ENCODE measurements at places on chromosomes 13 and 19. TPM values are rescaled to one million over a fixed set of nuclear protein-coding genes. Genes with fewer than 3 reads are reported as not detected.

The ARRDC2 gene
- total RNA-seq = 28.6 TPM

DNA sequence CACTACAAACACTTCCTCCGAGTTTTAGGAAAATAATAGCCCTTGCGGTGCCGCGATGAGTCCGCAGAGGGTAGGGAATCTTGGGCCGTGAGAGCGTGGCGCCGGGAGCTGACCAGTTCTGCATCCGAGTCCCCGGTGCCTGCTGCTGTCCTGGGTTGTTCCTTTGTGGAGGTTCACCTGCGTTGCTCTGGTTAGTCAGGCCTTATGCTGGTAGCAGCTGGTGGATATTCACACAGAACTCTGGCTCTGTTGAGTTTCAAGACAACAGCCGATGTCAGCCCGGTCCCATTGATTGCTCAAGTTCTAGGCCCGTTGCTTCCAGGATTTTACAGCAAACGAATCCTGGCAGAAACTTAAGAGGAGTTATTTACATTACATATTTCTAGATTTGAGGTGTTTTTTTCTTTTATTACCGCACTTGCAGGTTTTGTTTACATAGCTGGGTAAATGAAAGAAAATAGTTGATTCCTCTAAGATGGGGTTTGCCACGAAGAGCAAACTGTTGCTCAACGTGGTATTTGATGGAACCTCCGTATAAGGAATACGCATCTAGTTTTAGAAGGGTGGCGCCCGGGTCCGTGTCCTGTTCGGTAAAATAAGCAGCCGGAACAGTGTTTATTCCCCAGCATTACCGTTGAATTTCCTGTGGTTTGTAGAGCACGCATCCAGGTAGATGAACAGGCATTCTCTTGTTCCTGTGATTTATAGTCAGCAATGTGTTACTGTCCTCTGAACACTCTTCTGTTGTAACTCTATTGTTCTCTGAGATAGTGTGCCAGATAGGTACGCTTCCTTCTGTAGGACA lies 1.3 kb downstream of the CLDN10 start:
- no peak for DNase-seq

The NFIX gene
- 2.0 TPM for total RNA-seq

DNA sequence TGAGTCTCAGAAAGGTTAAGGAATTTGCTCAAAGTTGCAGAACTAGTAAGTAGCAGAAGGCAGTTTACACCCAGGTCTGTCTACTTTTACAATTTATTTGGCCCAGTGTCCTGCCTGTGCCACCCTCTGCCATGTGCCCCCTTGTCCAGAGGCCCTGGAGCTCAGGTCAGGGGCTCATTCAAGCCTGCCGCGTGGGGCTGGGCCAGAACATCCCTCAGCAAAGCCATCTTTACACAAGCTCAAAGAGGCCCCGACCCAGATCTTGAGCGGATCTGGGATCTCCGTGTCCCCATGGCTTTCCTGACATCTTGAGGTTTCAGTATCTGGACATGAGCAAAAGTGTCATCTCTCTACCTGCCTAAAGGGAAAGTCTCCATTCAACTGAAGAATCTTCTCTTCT lies 76.4 kb upstream of the VSTM2B start:
- DNase-seq = no peak

The PLIN5 gene
- 0.17 TPM for total RNA-seq

- DNase-seq = no peak
These were observed 32.2 kb upstream of the ZNF766 start for GRCh38 chr19:52237197-52237596.

GRCh38 chr19:49801966-49802661 lies 11.0 kb downstream of the FUZ start:
- DNase-seq = no peak

DNA sequence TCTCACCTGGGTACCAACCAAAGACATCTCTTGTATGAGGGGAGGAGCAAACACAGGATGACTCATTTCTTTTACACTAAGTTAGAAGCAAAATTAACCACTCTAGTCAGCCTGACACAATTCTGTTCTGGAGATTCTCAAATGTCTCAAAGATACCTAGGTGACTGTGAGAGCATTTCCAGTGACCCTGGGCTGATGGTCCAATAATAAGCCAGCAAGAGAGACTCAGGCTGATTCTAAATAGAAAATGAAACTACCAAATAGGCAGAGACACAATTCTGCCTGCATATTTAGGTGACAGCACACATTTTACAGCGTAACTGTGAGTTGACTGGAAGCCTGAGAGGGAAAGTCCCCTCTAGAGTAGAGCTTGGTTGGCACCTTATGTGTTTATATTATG lies 16.3 kb downstream of the ZNF91 start:
- no peak for DNase-seq

DNA sequence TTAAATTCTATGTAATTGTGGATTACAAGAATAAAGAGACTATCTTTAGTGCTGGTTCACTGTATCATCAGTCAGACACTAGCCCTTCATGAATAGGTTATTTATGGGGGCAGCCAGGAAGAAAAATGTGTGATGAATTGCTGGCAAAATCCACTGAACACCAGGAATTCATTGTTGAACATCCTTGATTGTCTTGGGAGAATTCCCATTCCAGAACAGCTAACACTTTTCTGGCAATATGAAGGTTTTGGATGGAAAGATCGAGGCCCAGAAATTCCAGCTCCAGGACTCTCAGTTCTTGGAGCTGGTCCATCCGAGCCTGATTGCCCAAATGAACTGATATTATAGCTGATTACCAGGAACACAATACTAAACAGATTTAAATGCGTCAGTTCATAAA lies 11.5 kb upstream of the SPART start:
- no peak for DNase-seq

DNA sequence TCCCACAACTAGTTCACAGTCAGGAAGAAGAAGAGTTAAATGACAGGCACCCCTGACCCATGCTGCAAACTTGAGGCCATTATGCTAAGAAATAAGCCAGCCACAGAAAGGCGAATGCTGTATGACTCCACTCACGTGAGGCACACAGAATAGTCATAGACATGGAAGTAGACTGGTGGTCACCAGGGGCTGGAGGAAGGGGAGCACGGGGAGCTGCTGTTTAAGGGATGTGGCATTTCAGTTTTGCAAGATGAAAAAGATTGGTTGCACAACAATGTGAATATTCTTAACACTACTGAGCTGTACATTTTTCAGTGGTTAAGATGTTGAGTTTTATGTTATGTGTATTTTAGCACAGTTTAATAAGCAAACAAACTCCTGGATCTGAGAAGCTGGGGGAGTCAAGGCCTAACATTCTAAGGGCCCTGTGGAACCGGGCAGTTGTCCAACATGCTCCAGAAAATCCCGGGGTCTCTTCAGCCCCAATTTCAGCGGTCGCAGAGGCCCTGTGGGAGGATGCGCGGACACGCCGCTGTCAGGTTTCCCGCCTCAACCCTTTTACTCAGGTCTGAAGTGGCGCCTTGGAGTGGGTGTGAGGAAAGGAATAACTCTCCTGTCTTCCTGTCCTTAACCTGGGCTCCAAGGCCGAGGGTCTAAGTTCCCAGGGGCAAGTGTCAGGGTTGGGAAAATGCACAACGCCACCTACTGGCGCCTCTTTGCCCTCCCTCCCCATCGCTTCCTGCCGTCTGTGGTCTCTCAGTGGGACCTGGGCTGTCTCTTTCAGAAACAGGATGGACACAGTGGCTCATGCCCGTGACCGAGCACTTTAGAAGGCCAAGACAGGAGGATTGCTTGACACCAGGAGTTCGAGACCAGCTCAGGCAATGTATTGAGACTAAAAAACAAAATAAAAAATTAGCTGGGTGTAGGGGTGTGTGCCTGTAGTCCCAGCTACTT lies 4.4 kb upstream of the TMEM272 start:
- DNase-seq = peak; percentile 60

The TUBA3C gene
- not detected for total RNA-seq

DNA sequence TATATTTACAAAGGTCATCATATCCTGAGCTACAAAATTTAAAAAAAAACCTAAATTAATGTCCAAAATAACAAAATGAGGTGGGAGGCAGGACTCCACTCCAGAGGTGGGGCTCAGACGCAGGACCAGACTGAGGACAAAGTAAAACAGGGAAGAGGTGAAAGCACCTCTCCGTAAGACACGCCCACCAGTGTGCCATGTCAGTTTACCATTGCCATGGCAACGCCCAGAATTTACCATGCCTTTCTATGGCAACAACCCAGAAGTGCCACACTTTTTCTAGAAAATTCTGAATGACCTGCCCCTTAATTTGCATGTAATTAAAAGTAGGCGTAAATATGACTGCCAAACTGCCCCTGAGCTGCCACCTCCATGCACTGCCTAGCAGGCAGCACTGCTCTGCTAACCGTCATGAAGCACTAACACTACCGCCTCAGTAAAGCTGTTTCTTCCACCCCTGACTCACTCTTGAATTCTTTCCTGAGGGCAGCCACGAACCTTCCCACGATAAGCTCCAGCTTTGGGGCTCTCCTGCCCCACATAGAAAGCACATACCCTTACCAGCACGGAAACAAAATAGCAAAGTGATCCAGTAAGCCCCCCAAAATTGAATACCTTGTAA lies 22.3 kb upstream of the PDCD5 start:
- DNase-seq = no peak

- DNase-seq = no peak
These were observed 81.2 kb downstream of the TRPC4 start for GRCh38 chr13:37788346-37788745.

GRCh38 chr19:39474139-39474620 lies 6.5 kb upstream of the TIMM50 start:
- peak; percentile 76 for DNase-seq

DNA sequence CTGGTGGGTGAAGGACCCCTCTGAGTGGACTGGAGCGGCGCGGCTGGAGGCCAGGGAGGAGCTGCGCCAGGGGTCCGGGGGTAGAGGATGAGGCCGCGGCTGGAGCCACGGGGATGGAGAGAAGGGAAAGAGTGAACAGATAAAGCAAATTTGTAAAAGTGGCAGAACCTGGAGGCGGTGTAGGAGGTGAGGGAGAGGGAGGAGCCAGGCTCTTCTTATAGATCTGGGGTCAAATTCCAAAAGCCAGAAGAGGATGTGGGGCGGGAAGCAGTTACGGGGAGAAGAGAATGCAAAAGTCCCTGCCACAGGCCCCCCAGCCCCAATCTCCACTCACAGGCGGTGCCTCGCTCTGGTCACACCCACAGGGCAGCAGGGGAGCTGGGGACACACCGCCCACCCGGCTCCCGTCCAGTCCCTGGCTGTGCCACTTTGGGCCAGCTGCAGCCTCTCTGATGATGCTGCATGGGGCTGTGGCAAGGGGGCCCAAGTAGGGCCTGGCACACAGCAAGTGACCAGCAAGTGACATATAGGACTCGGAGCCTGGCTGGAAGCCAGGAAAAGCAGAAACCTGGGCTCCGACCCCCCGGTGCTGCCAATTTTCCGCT lies 11.1 kb downstream of the LRRC4B start:
- DNase-seq = peak; percentile 4

- no peak for DNase-seq
These were observed 16.8 kb downstream of the EPN1 start for GRCh38 chr19:55691561-55692481.

DNA sequence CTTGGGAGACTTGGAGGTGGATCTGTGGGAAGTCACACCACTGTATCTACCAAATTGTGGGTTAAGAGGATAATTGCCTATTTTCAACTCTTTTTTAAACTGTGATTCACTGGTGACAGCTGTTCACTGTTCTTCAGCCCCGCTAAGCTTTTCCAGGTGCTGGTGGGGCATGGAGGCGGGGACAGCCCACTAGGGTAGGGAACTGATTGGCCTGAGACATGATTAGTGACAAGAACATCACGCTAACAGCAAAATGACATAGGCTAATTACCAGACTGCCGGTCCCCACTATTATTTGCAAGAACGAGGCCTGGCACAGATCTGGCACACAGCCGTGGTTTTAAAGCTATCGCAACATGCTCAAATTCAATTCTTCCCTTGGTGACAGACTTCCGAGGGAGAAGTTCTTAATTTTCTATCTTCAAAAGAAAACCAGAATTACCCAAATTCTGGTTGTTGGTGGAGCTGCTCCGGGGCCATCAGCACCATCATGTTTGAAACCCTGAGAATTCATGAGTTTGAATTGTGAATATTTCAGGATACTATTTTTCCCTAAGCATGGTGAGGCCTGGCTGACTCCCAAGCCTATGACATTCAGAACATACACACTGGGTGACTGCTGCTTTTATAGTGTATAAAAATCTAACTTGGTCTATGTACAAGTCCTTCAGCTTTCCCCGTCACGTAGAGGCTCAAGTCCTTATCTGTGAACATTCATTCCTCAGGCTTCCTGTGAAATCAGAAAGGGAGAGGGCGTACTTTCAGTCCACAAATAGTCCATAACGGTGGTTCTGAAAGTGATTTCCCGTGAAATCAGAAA lies 17.9 kb downstream of the DOCK9 start:
- no peak for DNase-seq

DNA sequence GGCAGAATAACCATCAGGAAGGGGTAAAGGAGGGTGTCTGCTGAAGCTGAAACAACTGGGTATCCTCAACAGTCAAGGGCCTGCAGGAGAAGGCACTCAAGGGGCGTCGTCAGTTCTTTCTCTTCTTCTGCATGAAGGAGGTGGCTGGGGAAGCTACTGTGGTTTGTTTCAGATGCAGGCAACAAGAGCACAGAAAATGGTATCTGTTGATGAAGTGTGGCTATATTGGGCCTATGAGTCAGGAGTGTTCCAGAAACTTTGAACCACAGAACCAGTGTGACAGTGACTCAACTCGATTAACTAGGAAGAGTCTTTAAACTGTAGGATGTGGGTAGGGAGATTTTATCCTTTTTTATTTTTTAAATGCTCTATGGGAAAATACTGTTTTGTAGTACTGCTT lies 686.3 kb downstream of the FGF9 start:
- peak; percentile 11 for DNase-seq

- DNase-seq = no peak
These were observed 138.5 kb downstream of the ZAR1L start for GRCh38 chr13:32176696-32177095.

The ZNF229 gene
- total RNA-seq = 0.05 TPM

GRCh38 chr19:17075864-17076542 lies 426 bp downstream of the MYO9B start:
- DNase-seq = peak; percentile 60

The SIGLEC10 gene
- 0.26 TPM for total RNA-seq

The ATP8B3 gene
- total RNA-seq = 9.6 TPM

GRCh38 chr13:67353941-67354340 lies 123.8 kb upstream of the PCDH9 start:
- DNase-seq = no peak

DNA sequence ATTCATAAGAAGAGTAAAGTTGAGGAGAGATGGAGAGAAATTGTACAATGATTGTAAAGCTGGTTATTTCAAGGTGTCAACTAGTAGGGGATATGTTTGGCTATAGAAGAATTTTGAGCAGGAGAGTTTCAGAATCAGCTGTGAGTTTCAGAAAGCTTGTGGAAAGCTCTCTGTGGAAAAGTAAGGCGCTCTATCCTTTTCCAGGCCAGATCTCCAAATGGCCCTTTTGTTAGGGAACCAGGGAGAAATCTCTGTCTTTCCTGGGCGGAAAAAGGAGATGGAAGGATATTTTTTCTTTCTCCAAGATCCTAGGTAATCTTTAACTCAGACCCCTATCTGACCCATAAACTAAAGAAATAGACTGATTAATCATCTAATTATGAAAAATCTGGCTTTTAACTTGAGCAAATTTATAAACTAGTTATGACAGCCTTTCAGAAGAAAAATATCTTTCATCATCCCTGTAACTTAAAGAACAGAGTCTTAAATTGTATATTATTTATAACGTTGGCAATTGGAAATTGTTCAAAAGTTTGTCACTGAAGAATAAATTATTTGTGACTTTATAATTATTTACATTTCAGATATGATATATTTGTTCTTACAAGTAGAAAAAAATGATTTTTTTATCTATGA lies 34.5 kb downstream of the SPRY2 start:
- DNase-seq = no peak

- DNase-seq = no peak
These were observed 18.3 kb downstream of the GPC6 start for GRCh38 chr13:93244918-93245280.

The GARIN5A gene
- 0.77 TPM for total RNA-seq

All from activated CD4-positive, alpha-beta memory T cell treated with anti-CD3 and anti-CD28 coated beads for 36 hours (primary cell).